ENCODE measurements at places on chromosomes 1 and 21. TPM values are rescaled to one million over a fixed set of nuclear protein-coding genes. Genes with fewer than 3 reads are reported as not detected.
A peak's percentile ranks its signal among the peaks of the same experiment; 100 is the strongest.

DAB1 gene
- total RNA-seq, result not detected

SLC30A10 gene
- total RNA-seq, result not detected

TRIM45 gene
- 7.1 TPM for total RNA-seq

- peaks cover 6% of the 10 kb centered on the region for H3K4me1 ChIP-seq
- H3K36me3 ChIP-seq, result no peaks in the 10 kb centered on the region
- H3K27ac ChIP-seq, result no peak overlapping the region
- H3K4me3 ChIP-seq, result no peak overlapping the region
- H3K27me3 ChIP-seq, result no peaks in the 10 kb centered on the region
- no peak for DNase-seq
Measured at GRCh38 chr1:41400225-41400624, 39.0 kb downstream of the FOXO6 start.

- H3K27ac ChIP-seq, result no peak overlapping the region
- H3K36me3 ChIP-seq, result no peaks in the 10 kb centered on the region
- H3K4me3 ChIP-seq, result peak overlapping the region; percentile 69
- H3K4me1 ChIP-seq, result peaks cover 5% of the 10 kb centered on the region
- no peaks in the 10 kb centered on the region for H3K27me3 ChIP-seq
Measured at GRCh38 chr21:45590726-45591618, 48.7 kb upstream of the SLC19A1 start.

GRCh38 chr21:33544451-33545195 is 1.8 kb downstream of the SON start:
- H3K36me3 ChIP-seq, result peaks cover 8% of the 10 kb centered on the region
- no peak for DNase-seq
- peaks cover 22% of the 10 kb centered on the region for H3K4me1 ChIP-seq
- no peak overlapping the region for H3K27ac ChIP-seq
- peak overlapping the region; percentile 80 for H3K4me3 ChIP-seq

DNA sequence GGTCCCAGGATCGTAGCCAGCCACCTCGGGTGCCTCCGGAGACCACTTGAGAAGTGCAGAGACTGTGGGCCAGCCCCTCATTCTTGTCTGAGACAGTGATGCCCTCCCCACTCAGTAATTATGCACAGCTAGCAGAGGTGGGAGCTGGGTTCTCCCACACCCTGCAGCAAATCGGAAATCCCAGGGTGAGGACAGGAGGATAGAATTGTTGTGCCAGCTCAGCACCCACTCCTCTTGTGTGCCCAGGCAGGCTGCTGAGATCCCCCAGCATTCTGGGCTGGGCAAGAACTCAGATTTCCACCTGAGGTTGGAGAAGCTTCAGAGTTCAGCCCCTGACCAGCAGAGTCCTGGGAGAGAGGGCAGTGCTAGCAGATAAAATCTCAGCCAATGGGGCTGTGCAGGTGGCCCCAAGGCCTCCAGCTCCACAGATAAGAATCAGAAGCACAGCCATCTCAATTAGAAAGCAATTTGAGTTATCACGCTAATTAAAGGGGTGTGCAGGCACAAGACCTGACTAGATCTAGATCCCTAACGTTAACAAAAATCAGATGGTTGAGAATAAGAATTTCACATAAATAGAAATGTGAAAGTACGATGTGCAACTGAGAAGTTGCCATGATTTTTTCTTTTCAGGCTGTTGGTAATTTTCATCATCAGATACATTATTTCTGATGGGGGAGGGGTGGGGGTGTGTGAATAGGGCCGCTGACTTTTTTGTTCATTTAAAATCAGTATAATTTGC is 45.5 kb upstream of the IRF2BP2 start:
- no peak overlapping the region for H3K27ac ChIP-seq
- H3K4me1 ChIP-seq, result peaks cover 2% of the 10 kb centered on the region

- no peaks in the 10 kb centered on the region for H3K27me3 ChIP-seq
- H3K36me3 ChIP-seq, result no peaks in the 10 kb centered on the region
- no peaks in the 10 kb centered on the region for H3K4me1 ChIP-seq
Measured at GRCh38 chr1:55262822-55263221, 47.7 kb upstream of the USP24 start.

- H3K4me1 ChIP-seq, result no peaks in the 10 kb centered on the region
- DNase-seq, result no peak
- H3K27ac ChIP-seq, result no peak overlapping the region
- H3K27me3 ChIP-seq, result no peaks in the 10 kb centered on the region
- H3K36me3 ChIP-seq, result no peaks in the 10 kb centered on the region
Measured at GRCh38 chr1:54163051-54163450, 10.3 kb upstream of the CDCP2 start.

DNA sequence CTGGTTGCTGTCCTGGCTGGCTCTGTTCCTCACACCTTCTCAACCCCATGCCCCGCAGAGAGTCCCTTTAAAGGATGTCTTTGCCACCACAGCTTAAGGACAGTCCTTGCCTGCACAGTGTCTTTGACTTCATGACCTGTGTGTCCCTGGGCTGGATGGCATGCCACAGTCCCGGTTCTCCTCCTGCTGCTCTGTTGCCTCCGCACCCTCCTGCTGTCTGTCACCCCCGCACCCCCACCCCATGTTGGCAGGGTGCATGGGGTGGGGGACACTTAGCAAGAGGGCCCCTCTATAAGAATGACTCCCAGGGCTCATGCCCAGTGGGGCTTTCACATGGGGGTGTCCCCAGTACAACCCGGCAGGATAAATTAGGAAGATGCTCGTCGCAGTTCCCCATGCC is 41.6 kb upstream of the PADI1 start:
- no peak overlapping the region for H3K4me3 ChIP-seq
- H3K27ac ChIP-seq, result no peak overlapping the region
- H3K27me3 ChIP-seq, result no peaks in the 10 kb centered on the region
- DNase-seq, result no peak

GRCh38 chr1:178121883-178122282 is 28.0 kb downstream of the RASAL2 start:
- H3K4me3 ChIP-seq, result no peak overlapping the region
- H3K36me3 ChIP-seq, result no peaks in the 10 kb centered on the region
- peaks cover 18% of the 10 kb centered on the region for H3K4me1 ChIP-seq
- no peaks in the 10 kb centered on the region for H3K27me3 ChIP-seq
- no peak overlapping the region for H3K27ac ChIP-seq

DNA sequence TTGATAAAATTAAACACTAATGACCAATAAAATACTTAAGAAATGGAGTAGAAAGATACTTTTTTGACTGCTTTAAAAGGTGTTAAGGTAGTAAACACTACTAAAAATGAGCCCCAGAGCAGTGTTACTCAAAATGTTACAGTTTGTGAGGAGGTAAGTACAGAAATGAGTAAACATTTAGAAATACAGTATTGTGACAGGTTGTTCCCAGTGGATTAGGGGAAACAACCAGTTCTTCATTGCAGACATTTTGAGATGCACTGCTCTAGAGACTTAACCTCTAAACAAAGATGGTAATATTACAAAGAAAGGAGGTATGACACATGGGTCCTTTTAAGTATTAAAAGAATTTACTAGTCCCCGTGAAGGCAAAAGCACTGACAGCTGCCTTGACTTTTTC is 12.7 kb downstream of the DHX9 start:
- no peak overlapping the region for H3K27ac ChIP-seq
- no peak overlapping the region for H3K4me3 ChIP-seq
- no peak for DNase-seq
- peaks cover 70% of the 10 kb centered on the region for H3K36me3 ChIP-seq

- H3K27ac ChIP-seq, result no peak overlapping the region
- peaks cover 10% of the 10 kb centered on the region for H3K36me3 ChIP-seq
- no peak for DNase-seq
Measured at GRCh38 chr1:169395955-169396354, 28.0 kb downstream of the BLZF1 start.

DNA sequence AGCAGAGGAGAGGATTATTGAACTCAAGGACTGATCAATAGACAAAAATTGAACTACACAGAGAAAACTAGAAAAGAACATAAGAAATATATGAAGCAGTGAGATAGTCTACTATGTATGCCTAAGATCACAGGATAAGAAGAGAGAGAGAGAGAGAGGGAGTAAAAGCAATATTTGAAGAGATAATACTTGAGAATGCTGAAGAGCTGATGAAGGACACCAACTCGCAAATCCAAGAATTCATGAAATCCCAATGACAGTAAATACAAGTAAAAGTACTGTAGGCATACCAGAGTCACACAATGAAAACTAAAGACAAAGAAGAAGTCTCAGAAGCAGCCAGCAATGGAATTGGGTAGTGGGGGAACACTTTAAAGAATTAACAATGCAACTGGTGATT is 260.1 kb upstream of the SPAG17 start:
- H3K36me3 ChIP-seq, result no peaks in the 10 kb centered on the region
- no peak for DNase-seq
- no peak overlapping the region for H3K4me3 ChIP-seq
- H3K4me1 ChIP-seq, result no peaks in the 10 kb centered on the region
- no peak overlapping the region for H3K27ac ChIP-seq

DNA sequence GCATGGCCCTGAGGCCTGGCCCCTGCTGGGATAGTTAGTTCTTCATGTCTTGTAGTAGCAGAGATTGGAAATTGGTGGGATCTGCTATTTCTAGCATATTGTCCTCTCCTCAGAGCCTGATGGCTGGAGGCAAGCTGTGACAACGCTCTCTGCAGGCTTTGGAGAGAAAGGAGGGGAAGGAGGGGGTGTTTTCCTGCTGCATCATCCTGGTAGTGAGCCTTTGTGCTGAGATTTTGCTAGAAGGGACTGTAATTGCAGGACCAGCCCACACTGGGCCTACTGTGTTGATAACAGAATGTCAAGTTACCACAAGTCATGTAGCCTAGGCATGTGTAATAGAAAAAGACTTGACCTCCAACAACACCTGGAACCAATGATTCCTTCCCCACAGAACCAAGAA is 351.0 kb downstream of the SIPA1L2 start:
- no peaks in the 10 kb centered on the region for H3K36me3 ChIP-seq
- no peak overlapping the region for H3K27ac ChIP-seq
- H3K4me3 ChIP-seq, result no peak overlapping the region
